ENCODE measurements at places on chromosomes 2 and 18. TPM values are rescaled to one million over a fixed set of nuclear protein-coding genes. Genes with fewer than 3 reads are reported as not detected.

The G6PC2 gene
- total RNA-seq, result not detected

The SLC9A4 gene
- not detected for total RNA-seq

The RNASEH1 gene
- total RNA-seq, result 33.7 TPM

The EHBP1 gene
- 42.3 TPM for total RNA-seq

The SULT1C4 gene
- 8.0 TPM for total RNA-seq

The IWS1 gene
- total RNA-seq, result 63.0 TPM

The TEX44 gene
- total RNA-seq, result not detected

The VPS54 gene
- total RNA-seq, result 26.8 TPM

The CD8B gene
- not detected for total RNA-seq

The PTGR3 gene
- 12.1 TPM for total RNA-seq

The SLC5A7 gene
- 3.0 TPM for total RNA-seq

GRCh38 chr2:217853301-217853881 lies 149.4 kb downstream of the TNS1 start:
- peaks cover 27% of the 10 kb centered on the region for H3K4me1 ChIP-seq
- H3K27ac ChIP-seq, result peak overlapping the region; percentile 82
- no peak overlapping the region for H3K4me3 ChIP-seq
- peaks cover 3% of the 10 kb centered on the region for H3K36me3 ChIP-seq
- no peak for DNase-seq
- no peaks in the 10 kb centered on the region for H3K27me3 ChIP-seq

GRCh38 chr2:219045937-219046550 lies 4.7 kb upstream of the CFAP65 start:
- no peak overlapping the region for H3K27ac ChIP-seq
- peaks cover 93% of the 10 kb centered on the region for H3K27me3 ChIP-seq
- no peaks in the 10 kb centered on the region for H3K36me3 ChIP-seq
- H3K4me3 ChIP-seq, result no peak overlapping the region

GRCh38 chr2:194769030-194769429 lies 888.0 kb upstream of the SLC39A10 start:
- H3K36me3 ChIP-seq, result peaks cover 4% of the 10 kb centered on the region
- H3K27me3 ChIP-seq, result peaks cover 10% of the 10 kb centered on the region
- H3K4me3 ChIP-seq, result no peak overlapping the region
- no peak overlapping the region for H3K27ac ChIP-seq
- no peak for DNase-seq

- H3K4me1 ChIP-seq, result peaks cover 13% of the 10 kb centered on the region
- peaks cover 90% of the 10 kb centered on the region for H3K27me3 ChIP-seq
- no peak overlapping the region for H3K27ac ChIP-seq
- DNase-seq, result no peak
- peaks cover 4% of the 10 kb centered on the region for H3K36me3 ChIP-seq
These were observed 627 bp upstream of the GALR1 start for GRCh38 chr18:77248873-77249568.

DNA sequence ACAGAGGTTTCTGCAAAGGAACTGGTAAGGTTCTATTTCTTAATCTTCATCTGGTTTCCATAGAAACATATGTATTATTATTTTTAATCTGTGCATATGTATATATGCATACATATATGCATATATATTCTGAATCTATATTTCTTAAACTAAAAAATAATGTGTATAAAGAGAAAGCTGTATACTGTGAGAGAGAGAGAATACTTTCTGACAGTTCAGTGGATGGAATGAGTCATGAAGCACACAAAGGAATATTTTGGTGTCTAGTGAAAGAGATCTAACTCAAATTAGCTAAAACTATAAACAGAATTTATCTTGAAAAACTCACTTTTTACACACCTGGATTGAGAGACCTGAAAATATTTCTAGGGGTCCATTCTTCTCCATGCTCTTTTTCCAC lies 1929.3 kb upstream of the LRRTM1 start:
- H3K27ac ChIP-seq, result no peak overlapping the region
- H3K4me3 ChIP-seq, result no peak overlapping the region
- peaks cover 4% of the 10 kb centered on the region for H3K4me1 ChIP-seq
- no peak for DNase-seq
- H3K27me3 ChIP-seq, result no peaks in the 10 kb centered on the region

- H3K27me3 ChIP-seq, result no peaks in the 10 kb centered on the region
- no peak overlapping the region for H3K4me3 ChIP-seq
- DNase-seq, result no peak
- no peak overlapping the region for H3K27ac ChIP-seq
- peaks cover 2% of the 10 kb centered on the region for H3K36me3 ChIP-seq
These were observed 271.6 kb downstream of the PTGR3 start for GRCh38 chr18:74937291-74937690.

DNA sequence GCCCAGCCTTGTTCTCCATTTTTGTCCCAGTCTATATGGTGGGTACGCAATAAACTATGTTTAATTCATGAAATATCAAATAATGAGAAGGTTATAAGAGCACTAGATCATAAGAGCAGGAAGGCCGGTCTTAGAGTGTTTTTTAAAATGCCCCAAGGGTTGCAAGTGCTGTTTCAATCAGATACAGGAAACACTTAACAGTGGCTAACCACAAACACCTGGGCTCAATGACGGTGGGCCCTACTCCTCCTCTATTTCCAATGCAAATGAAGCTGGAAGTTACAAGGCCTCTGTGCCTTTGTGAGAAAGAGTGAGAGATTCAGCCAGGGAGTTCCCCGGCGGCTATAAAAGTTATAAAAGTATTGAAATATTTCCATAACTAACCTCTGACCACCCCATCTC lies 18.9 kb upstream of the WDR33 start:
- H3K27ac ChIP-seq, result no peak overlapping the region
- H3K36me3 ChIP-seq, result no peaks in the 10 kb centered on the region
- no peak for DNase-seq
- no peaks in the 10 kb centered on the region for H3K27me3 ChIP-seq
- H3K4me3 ChIP-seq, result no peak overlapping the region
- no peaks in the 10 kb centered on the region for H3K4me1 ChIP-seq

GRCh38 chr2:15730545-15731212 lies 139.0 kb downstream of the DDX1 start:
- H3K36me3 ChIP-seq, result no peaks in the 10 kb centered on the region
- DNase-seq, result no peak
- H3K27me3 ChIP-seq, result no peaks in the 10 kb centered on the region
- no peak overlapping the region for H3K27ac ChIP-seq

- no peaks in the 10 kb centered on the region for H3K27me3 ChIP-seq
- H3K36me3 ChIP-seq, result no peaks in the 10 kb centered on the region
- no peak for DNase-seq
- peak overlapping the region; percentile 76 for H3K27ac ChIP-seq
These were observed 163.5 kb downstream of the GLI2 start for GRCh38 chr2:120898961-120899750.

GRCh38 chr2:238582159-238582558 lies 155.4 kb downstream of the ASB1 start:
- peaks cover 3% of the 10 kb centered on the region for H3K36me3 ChIP-seq
- DNase-seq, result no peak
- peaks cover 2% of the 10 kb centered on the region for H3K27me3 ChIP-seq
- H3K27ac ChIP-seq, result no peak overlapping the region
- peaks cover 17% of the 10 kb centered on the region for H3K4me1 ChIP-seq

DNA sequence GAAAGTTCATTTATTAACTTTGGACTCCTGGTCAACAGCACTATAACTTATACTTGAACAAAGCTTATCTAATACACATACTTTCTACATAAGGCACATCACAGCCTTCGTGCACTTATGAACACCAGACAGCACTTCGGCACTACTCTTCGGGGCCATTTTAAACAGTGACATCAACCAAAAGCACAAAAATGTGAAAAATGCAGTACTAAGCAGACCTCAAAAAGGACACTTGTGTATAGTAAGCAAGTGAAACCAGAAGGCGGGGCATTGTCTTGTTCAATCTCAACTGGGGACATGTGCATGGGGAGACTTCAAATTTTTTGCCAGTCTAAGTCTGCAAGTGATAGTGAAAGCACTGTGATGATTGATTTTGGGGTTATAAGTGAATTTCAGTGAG lies 163.0 kb downstream of the NCKAP5 start:
- no peak overlapping the region for H3K27ac ChIP-seq
- no peak overlapping the region for H3K4me3 ChIP-seq
- H3K36me3 ChIP-seq, result peaks cover 12% of the 10 kb centered on the region
- no peak for DNase-seq

DNA sequence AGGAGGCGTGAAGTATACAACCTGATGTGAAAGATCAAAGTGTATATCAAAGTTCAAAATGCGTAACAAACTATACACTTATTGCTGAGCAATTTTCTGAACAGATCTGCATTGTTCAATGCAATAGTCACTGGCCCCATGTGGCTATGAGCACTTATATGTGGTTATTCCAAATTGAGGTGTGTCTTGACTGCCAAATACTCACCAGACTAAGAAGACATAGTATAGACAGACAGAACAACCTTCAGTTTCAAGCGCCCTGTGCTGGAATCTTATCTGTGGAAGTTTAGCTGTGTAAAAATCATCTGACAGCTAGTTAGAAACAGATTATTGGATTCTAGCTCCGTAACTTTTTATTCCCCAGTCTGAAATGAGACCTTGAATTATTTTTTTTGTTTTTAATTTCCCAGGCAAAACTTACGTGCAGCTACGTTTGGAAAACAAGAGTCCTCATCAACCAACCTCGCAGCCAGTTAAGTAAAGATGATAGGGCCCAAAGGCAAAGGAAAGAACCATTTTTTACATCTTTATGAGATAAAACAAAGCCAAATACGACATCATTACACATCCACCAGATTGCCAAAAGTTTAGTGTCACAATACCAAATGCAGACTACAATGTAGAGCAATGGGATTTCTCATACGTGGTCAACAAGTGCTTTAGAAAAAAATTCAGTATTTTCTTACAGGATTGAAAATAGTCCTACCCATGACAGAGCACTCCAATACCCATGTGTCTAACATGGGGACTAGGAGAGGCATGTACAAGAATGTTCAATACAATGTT lies 37.2 kb downstream of the MBOAT2 start:
- no peak overlapping the region for H3K27ac ChIP-seq
- no peak for DNase-seq
- H3K4me1 ChIP-seq, result peaks cover 15% of the 10 kb centered on the region
- H3K36me3 ChIP-seq, result peaks cover 17% of the 10 kb centered on the region
- no peaks in the 10 kb centered on the region for H3K27me3 ChIP-seq

DNA sequence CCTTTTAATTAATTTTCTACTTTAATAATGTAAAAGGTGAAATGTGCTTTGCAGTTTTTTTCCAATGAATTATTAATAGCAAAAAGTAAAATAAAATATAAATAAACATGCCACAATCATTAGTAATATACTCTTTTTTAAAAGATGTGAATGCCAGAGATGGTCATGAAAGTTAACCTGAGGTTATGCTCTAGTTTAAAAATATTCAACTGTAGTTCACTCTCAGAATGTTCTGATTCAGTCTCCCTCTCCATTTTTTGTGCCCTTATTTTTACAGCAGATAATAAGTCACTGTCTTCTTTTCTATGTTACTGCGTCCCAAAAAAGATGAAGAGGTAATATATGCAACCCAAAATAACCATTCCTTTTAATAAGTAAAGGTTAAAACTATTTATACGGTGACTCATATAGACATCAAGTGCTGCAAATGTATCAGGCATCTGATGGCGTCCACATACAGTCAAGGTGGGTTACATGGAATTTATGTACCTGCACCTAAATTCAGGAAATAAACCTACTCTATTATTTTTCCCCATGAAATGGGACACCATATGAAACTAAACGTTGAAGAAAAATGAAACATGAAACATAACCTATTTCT lies 153.6 kb upstream of the ZNF804A start:
- no peaks in the 10 kb centered on the region for H3K36me3 ChIP-seq
- H3K4me1 ChIP-seq, result no peaks in the 10 kb centered on the region
- DNase-seq, result no peak
- no peaks in the 10 kb centered on the region for H3K27me3 ChIP-seq

- no peak overlapping the region for H3K27ac ChIP-seq
- no peak overlapping the region for H3K4me3 ChIP-seq
- no peaks in the 10 kb centered on the region for H3K27me3 ChIP-seq
- H3K4me1 ChIP-seq, result no peaks in the 10 kb centered on the region
These were observed 25.4 kb downstream of the PTGR3 start for GRCh38 chr18:75183524-75183923.

GRCh38 chr2:36461039-36461681 lies 105.6 kb downstream of the CRIM1 start:
- no peak overlapping the region for H3K27ac ChIP-seq
- DNase-seq, result no peak
- H3K4me1 ChIP-seq, result peaks cover 4% of the 10 kb centered on the region
- no peaks in the 10 kb centered on the region for H3K36me3 ChIP-seq
- H3K4me3 ChIP-seq, result no peak overlapping the region

DNA sequence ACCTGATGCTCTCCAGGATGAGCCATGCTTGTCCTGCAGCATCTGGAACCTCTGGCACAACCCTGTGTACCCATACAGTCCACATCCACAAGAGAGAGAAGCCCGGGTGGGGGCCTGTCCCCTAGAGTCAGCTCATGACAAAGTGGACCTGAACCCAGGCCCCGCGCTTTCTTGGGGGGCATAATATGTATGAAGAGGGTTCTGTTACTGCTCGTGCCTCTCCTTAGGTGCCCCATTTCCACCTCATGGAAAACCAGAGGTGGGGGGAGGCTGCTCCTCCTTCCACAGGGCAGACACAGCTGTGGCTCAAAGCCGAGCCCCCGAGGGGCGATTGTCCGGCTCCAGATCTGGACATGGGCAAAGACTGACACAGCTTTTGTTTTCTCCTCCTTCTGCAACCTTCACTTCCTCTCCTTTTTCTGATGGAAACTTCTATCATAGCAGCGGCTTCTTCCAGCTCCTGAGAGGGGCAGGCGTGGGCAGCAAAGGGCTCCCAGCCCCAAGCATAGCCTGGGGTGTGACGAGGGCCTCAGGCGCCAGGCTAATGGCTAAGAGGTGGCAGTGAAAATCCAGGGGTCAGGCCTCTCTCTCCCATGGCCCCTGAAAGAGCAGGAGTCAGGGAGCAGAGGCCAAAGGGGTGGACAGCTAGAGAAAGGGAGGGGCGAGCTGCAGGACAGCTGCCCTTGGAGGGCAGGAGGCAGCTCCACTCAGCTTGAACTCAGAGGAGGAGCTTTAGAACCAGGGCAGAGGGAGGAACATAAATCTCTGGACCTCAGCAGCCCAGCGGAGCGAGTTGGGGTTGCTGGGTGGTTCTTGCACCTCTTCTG lies 155.5 kb downstream of the ZFP36L2 start:
- H3K4me1 ChIP-seq, result peaks cover 80% of the 10 kb centered on the region
- no peaks in the 10 kb centered on the region for H3K27me3 ChIP-seq
- peak; percentile 54 for DNase-seq
- peak overlapping the region; percentile 81 for H3K4me3 ChIP-seq
- H3K36me3 ChIP-seq, result no peaks in the 10 kb centered on the region

- H3K27ac ChIP-seq, result peak overlapping the region; percentile 95
- DNase-seq, result no peak
- peaks cover 10% of the 10 kb centered on the region for H3K36me3 ChIP-seq
- H3K4me3 ChIP-seq, result peak overlapping the region; percentile 56
- H3K27me3 ChIP-seq, result no peaks in the 10 kb centered on the region
These were observed 156.3 kb downstream of the IRS1 start for GRCh38 chr2:226643030-226643945.

DNA sequence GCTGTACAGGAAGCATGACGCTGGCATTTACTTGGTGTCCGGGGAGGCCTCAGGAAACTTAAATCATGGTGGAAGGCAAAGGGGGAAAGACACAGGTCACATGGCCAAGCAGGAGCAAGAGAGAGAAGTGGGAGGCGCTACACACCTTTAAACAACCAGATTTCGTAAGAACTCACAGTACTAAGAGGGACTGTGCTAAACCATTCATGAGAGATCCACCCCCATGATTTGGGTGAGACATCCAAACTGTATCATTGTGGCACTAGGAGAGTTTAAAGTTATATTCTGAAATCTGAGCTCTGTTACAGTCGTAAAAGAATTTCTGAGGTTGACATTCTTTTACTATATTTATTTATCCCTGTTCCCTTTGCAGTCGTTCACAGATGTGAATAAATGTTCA lies 116.6 kb downstream of the ICA1L start:
- no peaks in the 10 kb centered on the region for H3K4me1 ChIP-seq
- no peak for DNase-seq
